Left colon (tissue), 2 donors: ENCODE measurements at places on chromosomes 11 and 22. TPM values are rescaled to one million over a fixed set of nuclear protein-coding genes. Genes with fewer than 3 reads are reported as not detected.

- no peak for DNase-seq
Measured at GRCh38 chr11:83836883-83837654, 550.9 kb upstream of the CCDC90B start.

DNA sequence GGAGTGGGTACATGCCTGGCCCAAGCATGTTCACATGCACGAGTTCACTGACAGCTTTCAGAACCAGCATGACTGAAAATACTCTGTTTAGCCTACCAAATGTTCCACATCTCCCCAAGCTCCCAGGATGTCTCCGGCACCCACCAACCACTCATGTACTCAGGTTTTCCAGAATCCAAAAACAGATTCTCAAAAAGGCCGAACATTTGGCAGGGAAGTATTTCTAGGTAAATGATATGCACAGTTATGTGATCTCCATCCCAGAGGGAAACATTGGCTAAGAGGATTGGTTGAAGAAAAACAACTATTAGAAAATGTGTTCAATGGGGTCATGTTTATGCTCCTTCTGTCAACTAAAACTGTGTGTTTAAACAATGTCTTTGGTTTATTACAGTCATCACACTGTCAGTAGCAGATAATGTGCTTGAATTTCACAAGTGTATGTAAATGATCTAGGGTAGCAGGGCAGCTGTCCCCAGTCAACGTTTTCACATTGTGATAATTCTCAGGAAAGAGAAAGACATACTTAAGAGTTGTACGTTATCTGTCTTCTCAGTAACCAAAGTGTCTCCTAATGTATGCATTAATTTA lies 52.3 kb downstream of the BARX2 start:
- DNase-seq = no peak

DNA sequence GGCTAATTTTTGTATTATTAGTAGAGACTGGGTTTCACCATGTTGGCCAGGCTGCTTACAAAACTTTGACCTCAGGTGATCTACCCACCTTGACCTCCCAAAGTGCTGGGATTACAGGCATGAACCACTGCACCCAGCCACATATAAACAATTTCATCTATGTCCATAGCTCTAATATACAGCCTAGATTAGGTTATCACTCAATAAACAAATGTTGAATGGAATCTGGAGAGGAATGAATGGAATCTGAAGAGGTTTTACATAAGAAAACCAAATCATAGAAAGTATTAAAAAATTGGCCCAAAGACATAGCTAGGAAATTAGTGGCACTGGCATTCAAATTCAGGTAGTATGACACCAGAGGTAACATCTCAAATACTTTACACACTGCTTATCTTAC lies 1401.4 kb upstream of the TENM4 start:
- no peak for DNase-seq

- no peak for DNase-seq
Measured at GRCh38 chr22:24566899-24567511, 11.2 kb downstream of the SNRPD3 start.

DNA sequence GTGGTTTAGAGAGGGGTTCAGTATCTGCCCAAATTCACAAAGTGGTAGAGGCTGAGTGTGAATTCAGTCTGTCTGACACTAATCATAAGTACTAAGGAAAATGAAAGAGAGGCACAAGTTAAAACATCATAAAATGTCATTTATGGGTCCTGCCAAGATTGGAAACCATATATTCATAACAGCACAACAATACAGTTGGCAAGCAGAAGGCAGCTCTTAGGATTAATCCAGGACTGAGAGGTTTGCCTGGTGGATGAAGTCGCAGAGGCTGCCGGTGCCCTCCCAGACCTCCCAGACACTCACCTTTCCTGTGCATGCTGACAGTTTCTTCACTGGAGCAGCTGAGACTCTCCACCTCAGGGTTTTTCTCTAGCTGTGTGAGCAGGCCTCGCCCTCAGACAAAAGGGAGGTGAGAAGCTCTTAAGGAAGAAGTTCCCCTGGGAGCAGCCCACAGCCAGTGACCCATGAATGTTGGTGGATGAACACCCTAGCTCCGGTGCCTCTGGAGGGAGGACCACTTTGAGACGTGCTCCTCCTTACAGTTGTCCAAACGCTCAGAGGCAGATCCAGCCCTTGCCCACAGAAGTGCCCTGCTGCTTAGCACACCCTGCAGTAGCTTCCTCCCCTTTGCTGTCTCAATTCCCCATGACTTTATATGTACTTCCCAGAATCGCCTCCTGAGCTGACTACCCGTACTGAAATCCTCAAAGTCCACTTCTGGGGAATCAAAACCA lies 43.7 kb downstream of the MAML2 start:
- no peak for DNase-seq

DNA sequence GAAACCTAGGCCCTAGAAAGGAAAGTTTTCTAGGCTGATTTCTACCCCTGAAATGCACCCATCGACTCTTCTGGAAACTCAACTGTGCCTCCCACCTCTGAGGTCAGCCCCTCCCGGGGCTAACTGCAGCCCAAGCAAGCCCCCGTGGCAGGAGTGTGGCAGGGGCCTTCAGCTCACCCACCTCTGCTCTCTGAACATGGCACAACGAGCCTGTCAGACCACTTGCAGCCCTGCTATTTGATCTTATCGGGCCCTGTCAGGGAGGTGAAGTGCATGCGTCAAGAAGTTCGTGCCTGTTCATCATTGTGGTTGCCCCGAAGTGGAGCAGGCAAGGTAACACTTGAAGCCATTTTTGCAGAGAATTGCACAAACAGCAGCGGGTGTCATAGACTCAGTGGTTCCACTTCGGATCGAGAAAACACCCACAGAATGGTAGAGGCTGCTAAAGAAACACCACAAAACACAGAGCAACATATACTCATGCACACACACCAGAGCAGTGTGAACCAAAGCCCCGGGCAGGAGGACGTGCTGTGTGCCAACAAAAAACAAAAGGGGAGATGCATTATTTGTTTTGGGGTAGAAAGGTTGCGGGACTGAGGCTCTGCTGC lies 262.7 kb downstream of the ETS1 start:
- no peak for DNase-seq

DNA sequence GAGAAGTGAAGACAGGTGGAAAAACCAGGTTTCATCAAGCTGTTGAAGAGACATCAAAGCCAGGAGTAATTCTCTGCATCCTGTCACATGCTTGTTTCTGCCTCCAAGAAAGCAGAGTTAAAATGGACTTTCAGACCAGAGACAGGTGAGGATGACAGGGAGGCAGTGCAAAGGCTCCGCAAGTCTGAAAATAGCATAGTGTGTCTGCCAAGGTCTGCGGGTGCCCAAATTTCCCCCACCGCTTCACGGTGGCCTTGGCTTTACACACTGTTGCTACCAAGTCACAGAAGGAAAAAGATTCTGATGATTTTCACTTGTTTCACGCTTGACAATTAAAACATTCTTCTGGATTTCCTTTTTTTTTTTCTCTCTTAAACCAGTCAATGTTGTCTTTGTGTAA lies 44.2 kb downstream of the SNX19 start:
- no peak for DNase-seq

- DNase-seq = no peak
Measured at GRCh38 chr11:37812281-37812880, 1214.3 kb upstream of the RAG2 start.

GRCh38 chr22:36160499-36160942 lies at the start of gene APOL3:
TSS of gene APOL3 (minus strand) at chr22:36160755. CDS start at chr22:36149055, 11,700 bp downstream.
- DNase-seq = peak; percentile 80

DNA sequence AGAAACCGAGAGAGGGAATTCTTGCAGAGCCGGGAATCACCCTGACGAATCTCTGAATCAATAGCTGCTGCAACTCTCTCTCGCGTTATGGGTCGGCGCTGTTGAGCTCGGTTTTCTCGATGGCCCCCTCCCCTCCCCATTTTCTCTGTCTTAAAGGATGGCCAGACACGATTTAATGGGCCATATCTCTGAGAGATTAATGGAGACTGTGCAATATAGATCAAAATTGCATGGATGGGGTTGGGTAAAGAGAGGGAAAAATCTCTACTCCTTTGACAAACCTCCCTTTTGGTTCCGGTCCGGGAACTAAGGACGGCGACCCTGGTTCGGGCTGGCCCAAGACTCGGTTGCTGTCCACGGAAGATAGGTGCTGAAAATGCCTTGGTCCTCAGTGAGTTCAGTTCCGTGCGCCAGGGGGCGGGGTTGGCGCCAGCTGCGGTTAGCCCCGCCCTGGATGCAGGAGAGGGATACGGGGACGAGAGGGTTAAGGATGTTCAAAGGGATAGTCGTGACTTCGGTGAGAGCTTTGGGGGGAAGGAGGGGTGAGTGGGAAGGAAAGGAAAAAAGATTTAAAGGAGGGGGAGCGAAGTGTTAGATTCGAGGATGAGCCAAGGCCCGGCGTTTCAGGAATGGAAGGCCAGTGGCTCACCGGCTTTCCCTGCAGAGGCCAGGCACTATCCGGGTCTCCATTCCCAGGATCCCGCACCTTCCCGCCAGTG lies 103.6 kb upstream of the HSD17B12 start:
- DNase-seq = peak; percentile 42

GRCh38 chr11:106828576-106828975 lies 189.7 kb downstream of the GUCY1A2 start:
- DNase-seq = no peak

GRCh38 chr11:70517988-70518907 lies 119.9 kb downstream of the CTTN start:
- DNase-seq = no peak

DNA sequence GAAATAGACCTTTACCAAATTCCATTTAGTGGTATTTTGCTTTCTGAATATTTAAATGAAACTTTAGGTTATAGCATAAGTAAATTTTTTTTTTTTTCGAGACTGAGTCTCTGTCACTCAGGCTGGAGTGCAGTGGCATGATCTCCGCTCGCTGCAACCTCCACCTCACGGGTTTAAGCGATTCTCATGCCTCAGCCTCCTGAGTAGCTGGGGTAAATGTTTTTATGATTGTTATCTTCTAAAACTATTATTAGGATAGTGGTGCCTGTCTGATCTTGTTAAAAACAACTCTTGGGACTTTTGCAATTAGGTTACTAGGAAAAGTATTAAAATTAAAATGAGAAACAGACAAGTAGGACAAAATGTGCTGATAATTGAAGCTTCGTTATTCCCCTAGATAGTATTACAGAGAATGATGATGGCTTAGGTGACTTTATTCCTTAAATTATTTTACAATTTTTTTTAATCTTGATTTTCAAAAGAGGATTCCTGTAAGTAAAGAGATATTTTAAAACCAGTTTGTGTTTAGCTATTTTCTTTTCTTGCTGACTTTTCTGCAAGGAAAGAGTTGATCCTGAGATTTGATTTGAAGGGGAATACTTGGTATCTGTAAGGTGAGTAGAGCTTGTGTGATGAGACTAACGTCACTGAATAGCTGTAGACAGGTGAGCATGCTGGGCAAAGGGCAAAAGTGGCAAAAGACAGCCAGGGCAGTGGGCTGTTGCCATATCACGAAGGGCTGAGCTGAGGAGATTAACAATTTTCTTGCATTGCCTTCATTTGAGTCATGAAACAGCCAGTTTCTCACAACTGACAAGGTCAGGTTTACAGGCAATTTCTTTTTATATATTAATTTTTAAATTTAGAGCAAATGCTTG lies 20.8 kb downstream of the CRKL start:
- no peak for DNase-seq

DNA sequence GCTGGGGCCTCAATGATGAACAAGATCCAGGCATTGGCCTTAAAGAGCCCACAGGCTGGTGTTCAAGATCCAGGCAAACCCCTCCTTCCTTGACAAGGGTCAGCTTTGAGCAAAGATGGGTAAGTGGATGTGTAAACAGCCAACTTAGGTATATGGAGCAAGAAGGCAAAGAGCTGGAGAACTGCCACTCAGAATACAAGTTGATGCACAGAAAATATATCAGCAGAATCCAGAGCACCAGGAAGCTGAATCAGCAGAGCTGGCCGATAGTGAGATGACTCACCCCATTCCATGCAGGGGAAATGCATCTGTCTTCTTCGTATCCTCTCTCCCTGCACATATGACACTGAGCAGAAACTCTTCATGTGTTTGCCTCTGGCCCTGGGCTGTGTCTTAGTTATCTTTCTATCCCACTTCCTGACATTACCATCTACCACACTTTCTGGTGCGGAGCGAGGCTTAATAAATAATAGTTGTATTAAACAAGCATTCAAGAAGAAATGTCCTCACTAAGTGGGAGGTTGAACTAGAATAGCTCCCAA lies 57.8 kb downstream of the ENDOD1 start:
- DNase-seq = no peak

DNA sequence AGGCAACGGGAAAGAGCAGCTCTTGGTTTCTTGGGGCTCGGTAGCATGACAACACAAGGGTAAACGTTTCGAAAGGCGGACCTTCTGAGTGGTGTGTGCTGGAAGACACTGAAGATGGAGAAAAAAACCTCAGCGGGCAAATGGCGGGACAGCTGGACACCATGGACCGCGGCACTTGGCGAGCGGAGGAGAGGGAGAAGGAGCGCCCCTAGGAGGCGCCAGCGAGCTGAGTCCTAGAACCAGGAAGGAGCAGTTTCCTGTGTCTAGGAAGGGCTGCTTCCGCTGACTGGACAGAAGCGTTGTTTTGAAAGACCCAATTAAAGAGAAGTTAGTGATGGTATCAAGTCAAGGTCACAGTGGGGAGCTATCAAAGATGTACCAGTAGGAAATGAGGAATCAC lies 44.0 kb upstream of the OPCML start:
- no peak for DNase-seq

- DNase-seq = no peak
Measured at GRCh38 chr11:130094614-130095013, 24.9 kb downstream of the APLP2 start.

DNA sequence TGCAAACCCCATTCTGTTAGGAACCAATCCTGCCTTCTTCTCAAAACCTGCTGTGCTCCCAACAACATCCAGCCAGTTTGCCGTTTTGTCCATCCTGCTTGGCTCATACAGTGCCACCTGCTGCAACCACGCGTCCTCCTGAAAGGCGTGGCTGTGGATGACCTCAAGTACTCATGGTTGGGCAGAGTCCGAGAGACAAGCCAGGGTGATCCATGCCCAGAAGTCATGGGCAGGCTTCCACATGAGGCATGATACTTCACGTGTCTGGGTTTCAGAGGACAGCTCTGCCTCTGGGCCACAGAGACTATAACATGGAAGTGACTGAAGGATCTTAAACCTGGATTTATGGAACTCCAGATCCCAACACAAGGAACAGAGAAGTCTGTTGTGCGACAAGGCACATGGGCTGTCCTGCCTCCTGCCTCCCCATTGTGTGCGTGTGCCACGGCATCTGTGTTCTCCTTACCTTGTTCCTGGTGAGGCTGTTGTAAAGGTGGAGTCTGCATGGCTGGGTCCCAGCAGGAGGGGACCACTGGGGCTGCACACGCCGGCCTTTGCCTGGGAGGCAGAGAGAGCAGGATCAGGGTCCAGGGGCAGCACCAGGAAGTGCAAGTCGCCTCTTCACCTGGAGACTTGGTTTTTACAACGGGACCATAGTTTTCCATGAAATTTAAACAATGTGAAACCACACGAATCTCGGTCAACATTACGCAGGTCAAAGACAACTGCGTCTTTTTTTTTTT lies 15.4 kb downstream of the CARS1 start:
- DNase-seq = no peak

Gene BEST1
- 1.6 TPM for total RNA-seq

Gene PC
- total RNA-seq = 47.2 TPM

Gene OR6T1
- total RNA-seq = not detected

Gene KRTAP5-2
- not detected for total RNA-seq

Gene MMP7
- total RNA-seq = not detected

Gene GALNT18
- total RNA-seq = 3.6 TPM

Gene ROM1
- total RNA-seq = 3.2 TPM

Gene ACRV1
- not detected for total RNA-seq
